Retinal pigment epithelial cell (primary cell): ENCODE measurements at places on chromosomes 4 and X.

- no peak for DNase-seq
Measured at GRCh38 chrX:96453139-96453538, 231.5 kb upstream of the DIAPH2 start.

DNA sequence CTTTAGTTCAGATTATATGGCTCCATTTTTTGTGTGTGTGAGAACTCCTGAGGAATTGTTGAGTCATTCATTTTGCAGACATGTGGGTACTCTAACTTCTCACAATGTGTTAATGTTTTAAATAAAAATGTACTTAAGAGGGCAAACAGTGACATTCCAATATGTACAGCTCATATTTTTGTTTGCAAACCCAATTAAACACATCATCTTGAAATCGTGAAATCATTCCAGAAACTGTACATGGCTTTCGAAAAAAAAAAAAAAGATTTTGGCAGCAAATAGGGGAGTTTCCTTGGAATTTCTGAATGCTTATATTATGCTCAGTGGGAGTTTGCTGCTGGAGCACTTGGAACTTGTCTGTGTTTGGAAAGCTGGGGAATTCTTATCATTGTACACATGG lies 85.0 kb downstream of the HPGD start:
- DNase-seq, result peak; percentile 68

GRCh38 chr4:84847978-84848377 lies 118.5 kb downstream of the WDFY3 start:
- no peak for DNase-seq

DNA sequence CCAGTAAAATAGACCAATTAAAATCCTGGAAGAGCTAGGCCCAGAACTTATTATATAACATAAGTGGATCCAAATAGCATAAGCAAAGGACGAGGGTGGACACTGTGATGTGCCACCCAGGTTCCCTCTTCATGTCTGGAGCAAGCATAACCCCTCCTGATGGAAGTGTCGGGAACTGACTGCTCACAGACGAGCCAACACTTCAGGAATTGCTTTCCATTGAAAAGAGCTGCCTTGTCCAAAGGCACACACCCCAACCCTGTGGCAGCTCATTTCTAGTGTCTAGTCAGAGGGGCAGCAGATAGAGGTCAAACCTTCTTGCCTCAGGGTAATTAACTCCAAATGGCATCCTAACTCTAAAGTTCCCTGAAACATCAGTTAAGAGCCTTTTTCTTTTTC lies 15.3 kb downstream of the DDIT4L start:
- no peak for DNase-seq
